ENCODE measurements at places on chromosomes 1 and 21. TPM values are rescaled to one million over a fixed set of nuclear protein-coding genes. Genes with fewer than 3 reads are reported as not detected.

- DNase-seq: no peak
These were observed 2.8 kb upstream of the TEX35 start for GRCh38 chr1:178510155-178510554.

DNA sequence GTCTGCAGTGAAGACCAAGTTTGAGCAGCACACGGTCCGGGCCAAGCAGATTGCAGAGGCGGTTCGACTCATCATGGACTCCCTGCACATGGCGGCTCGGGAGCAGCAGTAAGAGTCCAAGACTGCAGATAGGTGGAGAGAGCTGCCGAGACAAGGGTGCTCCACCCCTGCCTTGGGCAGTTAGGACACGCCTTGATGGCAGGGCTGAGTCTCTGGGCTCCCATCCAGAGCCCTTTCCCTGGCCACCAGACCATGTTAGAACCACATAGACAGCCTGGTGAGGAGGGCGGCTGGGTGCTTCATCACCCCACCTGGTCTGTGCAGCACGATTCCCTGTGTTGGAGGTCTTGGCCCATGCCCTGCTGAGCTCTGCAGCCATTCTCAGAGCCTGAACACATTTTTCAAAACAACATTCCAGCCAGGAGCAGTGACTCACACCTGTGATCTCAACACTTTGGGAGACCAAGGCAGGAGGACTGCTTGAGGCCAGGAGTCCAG, 17.3 kb upstream of the MIIP start:
- no peak for DNase-seq

CHIA gene
- polyA plus RNA-seq: not detected

GRCh38 chr1:217342105-217342504, 288.8 kb downstream of the GPATCH2 start:
- no peak for DNase-seq

GRCh38 chr1:226453015-226453704, 45.3 kb upstream of the PARP1 start:
- DNase-seq: no peak

EPHB2 gene
- 18.4 TPM for polyA plus RNA-seq

- no peak for DNase-seq
These were observed 1079.8 kb downstream of the ADGRL2 start for GRCh38 chr1:82880506-82880905.

DNA sequence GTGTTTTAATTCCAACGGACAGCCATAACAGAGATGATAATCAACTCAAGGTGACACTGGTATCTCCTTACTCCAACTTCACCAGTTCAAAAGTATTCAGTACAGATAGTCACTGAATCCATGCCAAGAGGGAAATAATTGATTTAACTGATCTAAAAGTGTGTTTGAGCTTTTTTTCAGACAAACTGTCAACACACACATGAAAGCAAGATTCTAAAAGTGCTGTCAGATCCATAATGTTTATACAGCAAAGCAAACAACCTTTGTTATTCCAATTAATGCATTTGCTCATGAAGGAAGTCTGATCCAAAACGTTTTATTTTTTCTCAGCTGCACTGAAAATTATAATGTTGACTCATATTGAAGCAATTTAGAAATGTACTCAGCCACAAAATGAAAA, 5.9 kb upstream of the PRKAA2 start:
- no peak for DNase-seq

MARK1 gene
- 15.8 TPM for polyA plus RNA-seq

FAM229A gene
- polyA plus RNA-seq: not detected

DNA sequence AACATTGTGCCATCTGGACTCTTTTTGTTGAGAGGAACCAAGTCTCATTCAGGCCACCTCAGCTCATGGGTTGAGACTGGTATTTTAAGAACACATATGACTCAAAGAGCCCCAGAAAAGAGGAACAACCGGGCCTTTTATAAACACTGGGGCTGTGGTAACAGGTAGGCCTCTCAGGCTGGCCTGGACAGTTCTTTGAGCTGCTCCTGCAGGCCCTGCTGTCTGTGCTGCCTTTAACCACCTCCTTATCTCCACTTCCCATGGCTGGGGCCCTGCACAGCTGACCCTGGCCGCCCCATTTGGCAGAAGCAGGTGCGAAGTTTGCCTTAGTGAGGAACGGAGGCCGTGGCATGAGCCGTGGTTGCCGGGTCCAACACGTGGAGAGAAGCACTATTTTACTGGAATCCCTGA, 163.3 kb downstream of the RHOU start:
- DNase-seq: no peak

GRCh38 chr21:35226968-35227744, 178.1 kb upstream of the RUNX1 start:
- DNase-seq: no peak

GBP6 gene
- 0.07 TPM for polyA plus RNA-seq

DNA sequence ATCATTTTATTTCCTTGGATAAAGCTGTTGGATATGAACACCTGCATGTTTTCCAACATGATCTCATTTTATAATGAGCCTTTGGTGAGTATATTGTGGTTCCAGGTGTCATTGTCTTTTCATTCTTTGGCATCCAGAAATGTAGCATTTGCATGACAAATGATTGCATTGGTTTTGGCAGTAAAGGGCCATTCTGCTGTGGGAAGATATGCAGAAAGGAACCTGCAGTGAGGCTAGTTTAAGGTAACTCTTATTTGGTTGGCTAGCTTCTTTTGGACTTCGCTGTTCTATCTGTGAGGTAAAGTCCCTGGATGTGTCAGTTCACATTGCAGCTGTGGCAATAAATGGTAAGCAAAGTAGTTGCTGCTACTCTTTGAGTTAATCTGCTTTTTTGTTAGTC, 343.0 kb downstream of the AMY1C start:
- DNase-seq: no peak

SLAMF6 gene
- 0.27 TPM for polyA plus RNA-seq

PDZK1IP1 gene
- not detected for polyA plus RNA-seq

- DNase-seq: no peak
These were observed 1.7 kb downstream of the CFAP410 start for GRCh38 chr21:44337449-44337848.

DNA sequence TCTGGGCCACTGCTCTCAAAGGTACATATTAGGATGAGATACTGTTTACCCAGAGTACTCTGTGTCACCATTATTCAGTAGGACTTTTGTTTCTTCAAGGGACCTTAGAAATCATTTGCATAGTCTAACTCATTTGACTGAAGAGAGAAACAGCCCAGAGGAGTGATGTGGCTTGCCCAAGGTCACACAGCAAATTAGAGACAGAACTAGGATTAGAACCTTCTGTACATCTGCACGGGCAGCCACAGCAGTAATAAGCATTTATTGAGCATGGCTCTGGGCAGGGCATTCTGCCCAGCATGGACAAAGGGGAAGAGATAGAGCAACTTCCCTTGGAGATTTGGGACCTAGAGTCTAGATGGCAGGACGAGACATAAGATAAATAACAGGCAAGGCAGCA, 5.7 kb upstream of the NHLH1 start:
- no peak for DNase-seq

- DNase-seq: no peak
These were observed 58.4 kb downstream of the PLXNA2 start for GRCh38 chr1:208185801-208186231.

DNA sequence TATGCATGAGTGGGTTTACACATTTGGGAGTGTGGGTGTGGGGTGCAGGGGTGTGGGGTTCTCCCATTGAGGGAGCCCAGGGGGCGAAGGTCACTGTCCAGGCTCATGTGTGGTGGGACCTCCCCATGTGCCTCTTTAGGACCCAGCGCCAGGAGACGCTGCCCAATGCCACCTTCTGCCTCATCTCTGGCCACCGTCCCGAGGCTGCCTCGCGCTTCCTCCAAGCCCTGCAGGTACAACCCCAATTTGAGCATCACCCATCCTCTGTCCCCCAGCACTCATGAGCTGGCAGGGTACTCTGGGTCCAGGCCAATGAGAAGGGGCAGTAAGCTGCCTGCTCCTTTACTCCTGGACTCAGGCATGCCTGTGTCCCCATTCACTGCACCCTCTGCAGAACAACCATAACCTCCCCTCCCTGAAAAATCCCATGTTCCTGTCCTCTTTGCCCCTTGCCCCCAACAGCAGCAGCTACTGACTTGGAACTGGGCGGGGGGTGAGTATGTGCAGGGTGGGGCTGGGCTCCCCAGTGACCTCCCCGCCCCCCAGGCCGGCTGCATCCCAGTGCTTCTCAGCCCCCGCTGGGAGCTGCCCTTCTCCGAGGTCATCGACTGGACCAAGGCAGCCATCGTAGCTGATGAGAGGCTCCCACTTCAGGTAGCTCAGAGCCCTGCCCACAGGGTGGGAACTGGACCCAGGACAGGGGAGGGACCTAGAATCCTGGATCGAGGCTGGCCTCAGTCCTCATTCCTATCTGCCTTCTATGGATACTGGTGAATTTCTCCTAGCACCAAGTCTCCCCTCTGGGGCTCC, 7.7 kb downstream of the EXTL1 start:
- no peak for DNase-seq

PARS2 gene
- 5.4 TPM for polyA plus RNA-seq

S1PR1 gene
- polyA plus RNA-seq: 11.1 TPM

DNA sequence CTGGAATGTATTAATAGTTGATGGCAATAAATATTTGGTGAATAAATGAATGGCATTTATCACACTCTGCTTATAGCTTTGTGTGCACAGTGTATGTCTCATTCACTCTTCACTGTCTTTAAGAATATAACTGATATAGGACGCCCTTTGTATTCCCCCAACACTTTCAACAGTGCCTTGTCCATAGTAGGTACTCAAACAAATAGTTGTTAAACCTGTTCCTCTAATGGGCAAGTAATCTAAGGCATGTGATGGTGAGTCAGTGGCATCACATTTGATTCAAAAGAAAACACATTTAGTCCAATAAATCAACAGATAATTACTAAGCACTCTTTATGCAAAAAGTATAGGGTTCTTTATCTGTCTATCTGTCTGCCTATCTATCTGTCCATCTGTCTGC, 11.2 kb upstream of the RXRG start:
- DNase-seq: no peak

HFM1 gene
- 1.6 TPM for polyA plus RNA-seq

GRCh38 chr1:33348676-33349080, 27.8 kb upstream of the A3GALT2 start:
- DNase-seq: no peak

DNA sequence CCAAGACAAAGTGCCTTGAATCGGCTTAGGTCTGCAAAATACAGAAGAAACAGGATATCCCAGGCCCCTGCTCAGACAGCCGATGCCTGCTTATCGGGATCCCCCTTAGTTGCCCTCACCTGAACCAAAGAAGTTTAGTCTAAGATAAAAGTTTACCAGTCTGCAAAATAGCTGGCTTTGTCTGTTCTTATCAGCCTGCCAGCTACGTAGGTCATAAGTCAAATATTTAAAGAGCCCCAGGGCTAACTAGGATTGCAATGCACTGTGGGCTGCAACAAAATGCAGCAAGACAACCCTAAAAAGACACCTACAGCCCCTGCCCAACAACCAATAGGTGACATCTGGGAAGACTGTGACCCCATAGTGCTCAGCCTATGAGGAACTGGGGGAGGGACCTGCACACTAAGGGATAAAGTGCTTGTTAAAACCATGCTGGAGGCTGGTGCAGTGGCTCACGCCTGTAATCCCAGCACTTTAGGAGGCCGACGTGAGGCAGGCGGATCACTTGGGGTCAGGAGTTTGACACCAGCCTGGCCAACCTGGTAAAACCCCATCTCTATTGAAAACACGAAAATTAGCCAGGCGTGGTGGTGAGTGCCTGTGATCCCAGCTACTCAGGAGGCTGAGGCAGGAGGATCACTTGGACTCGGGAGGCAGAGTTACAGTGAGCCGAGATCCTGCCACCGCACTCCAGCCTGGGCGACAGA, 27.4 kb downstream of the LRRC3 start:
- no peak for DNase-seq

DNA sequence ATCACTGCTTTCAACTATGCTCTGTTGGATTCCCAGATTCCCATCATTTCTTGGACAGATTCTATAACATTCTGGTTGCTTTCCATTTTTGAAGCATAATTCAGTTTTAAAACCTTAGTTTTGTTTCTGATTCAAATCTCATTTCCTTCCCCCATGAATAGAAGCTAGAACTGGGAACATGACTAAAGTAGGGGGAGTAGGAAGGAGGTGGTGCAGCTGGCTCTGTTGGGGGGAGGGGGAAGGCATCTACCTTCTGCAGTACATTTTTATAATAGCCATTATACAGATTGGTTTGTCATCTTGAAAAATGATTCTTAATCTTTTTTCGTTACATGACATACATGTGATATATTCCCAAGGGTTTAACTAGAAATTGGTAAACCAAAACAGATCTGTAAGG, 48.1 kb downstream of the SMG7 start:
- no peak for DNase-seq

GRCh38 chr1:155479205-155479604, 83.4 kb downstream of the ASH1L start:
- DNase-seq: no peak

PYHIN1 gene
- polyA plus RNA-seq: 0.20 TPM

DNA sequence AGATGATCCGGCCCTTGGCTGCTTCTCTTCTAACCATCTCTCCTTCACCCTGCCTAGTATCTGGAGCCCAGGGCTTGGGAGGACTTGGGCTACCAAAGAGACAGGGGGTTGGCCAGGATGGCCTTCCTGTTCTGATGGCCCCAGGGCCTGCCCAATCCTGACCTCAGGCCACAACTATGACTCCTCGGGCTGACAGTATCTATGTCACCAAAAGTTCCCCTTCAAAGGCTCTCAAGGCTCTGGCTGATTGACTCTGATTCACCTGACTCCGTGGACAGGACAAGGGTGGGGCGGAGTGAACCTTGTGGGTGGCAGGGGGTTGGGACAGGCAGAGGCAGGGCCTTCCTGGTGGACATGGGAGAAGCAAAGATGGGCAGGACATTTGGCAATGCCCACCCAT, 12.7 kb downstream of the MEF2D start:
- DNase-seq: no peak

DNA sequence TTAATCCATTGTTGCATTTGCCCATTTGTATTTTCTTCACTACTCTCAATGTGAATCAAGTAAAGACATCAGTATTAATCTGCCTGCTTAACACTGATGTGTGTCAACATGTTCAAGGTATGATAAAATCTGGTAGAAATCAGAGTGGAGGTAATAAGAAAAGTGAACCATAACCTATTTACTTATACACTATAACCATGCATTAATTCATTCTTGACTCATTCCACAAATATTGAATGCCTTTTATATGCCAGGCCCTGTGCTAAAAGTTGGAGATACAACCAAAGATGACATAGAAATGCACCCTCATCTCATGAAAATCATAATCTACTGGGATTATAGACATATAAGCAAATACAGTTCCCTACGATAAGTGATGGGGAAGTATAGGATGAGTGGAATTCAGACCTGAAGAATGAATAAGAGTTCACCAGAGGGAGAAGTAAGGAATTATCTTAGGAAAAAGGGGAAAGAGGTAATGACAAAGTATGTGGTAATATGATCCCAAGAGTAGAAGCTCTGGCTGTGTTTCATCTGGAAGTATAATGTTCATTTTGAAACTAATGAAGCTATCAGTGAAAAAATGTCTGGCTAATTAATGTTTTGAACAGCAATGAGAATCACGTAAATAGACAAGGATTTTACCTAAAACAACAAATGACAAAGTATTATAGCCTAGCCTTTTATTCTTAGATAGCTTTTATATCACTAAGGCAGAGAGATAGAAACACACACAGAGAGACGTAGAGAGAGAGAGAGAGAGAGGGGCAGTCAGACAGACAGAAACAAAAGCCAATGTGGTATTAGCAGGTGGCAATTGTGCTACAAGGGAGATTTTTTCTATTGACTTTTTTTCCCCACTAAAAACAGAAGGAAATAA, 7.0 kb upstream of the RWDD3 start:
- DNase-seq: no peak
